ENCODE measurements at places on chromosomes 2 and 18.

- no peak for DNase-seq
Observed at GRCh38 chr2:174572556-174572955, 25.0 kb downstream of the WIPF1 start.

GRCh38 chr2:65626831-65627230 lies 194.4 kb upstream of the SPRED2 start:
- DNase-seq: no peak

- no peak for DNase-seq
Observed at GRCh38 chr2:4964001-4964540, 728.1 kb upstream of the SOX11 start.

GRCh38 chr2:200479692-200480265 lies 30.1 kb downstream of the KCTD18 start:
- DNase-seq: no peak

DNA sequence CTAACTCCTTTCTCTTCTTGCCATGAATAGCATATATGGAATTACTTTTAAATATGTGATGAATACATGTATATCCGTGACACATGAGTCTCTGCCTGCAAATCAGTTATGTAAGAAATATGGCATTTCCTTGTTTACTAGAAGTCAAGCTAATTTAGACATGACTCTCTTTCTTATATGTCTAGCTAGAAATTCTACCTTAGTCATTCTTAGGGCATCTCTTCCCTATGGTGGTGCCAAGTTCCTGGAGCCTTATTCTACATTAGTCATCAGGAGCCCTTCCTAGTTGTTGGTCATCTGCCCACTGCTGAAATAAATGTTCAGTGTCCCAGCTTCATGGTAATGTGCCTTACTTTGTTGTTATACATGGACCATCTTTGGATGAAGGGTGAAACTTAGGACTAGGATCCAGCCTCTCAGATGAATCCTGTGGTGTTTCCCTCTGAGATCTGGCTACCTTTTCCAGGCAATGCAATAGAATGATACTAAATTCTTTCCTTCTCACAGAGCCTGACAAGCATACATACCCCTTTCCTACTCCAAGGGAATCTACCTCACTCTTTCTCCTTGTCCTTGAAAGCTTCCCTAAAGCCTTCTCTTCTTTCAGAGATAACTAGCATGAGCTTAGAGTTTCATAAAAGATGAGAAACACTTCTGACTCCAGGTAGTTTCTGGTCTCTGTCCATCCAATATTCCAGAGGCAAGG lies 415.3 kb upstream of the VWC2L start:
- DNase-seq: no peak

DNA sequence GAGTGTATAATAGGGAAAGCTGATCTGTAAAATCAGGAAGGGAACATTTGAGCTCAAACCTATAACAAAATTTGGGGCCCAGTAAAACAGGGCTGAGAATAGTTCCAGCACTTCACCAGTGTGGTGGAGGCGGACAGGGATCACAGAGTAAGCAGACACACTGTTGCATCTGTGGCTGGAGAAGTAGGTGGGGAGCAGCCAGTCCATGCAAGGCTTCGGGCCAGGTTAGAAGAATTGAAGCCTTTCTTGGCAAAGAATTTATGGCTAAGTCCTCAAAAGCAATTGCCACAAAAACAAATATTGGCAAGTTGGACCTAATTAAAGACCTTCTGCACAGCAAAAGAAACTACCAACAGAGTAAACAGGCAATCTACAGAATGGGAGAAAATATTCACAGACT lies 93.8 kb upstream of the ZBTB14 start:
- no peak for DNase-seq

DNA sequence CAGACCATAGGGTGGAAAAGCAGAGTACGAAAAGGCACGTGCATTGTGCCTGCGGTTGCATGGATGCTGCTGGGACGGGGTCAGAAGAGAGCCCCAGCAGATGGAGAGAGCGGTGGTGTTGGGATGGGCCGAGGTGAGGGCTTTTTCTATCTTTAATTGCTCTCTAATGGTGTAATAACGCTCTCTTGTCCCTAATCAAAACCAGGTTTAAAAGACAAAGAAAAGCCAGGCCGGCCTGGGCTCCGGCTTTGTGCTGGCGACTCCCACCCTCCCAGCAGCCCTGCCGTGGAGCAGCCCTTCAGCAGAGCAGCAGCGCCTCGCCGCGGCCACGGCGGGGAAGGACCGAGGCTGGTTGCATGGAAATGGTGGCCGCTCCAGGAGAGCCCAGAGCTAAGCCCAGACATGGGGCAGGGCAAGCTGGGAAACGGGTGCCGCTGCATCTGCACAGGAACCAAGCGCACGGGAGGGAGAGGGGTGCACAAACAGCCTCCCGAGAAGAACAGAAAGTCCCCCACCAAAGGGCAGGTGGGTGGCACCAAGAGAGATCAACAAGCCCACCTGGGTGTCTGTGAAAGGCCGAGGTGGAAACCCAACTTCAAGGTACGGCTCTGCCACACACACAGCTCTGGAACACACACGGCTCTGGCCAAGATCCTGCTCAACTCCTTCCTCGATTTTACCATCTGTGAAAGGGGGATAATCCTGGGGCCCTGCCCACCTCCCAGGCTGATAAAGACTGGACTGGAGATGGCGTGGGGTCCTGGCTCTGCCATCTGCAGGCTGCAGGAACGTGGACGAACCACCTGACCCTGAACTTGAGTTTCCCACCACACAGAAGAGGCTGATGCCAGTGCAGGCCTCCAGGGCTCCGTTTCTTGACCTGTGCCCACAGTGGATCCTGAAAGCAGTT lies 15.0 kb downstream of the HS1BP3 start:
- DNase-seq: no peak
